CD4-positive, alpha-beta T cell treated with Interleukin-17A for 4 hours (primary cell): ENCODE measurements at places on chromosomes 11 and 22.

DNA sequence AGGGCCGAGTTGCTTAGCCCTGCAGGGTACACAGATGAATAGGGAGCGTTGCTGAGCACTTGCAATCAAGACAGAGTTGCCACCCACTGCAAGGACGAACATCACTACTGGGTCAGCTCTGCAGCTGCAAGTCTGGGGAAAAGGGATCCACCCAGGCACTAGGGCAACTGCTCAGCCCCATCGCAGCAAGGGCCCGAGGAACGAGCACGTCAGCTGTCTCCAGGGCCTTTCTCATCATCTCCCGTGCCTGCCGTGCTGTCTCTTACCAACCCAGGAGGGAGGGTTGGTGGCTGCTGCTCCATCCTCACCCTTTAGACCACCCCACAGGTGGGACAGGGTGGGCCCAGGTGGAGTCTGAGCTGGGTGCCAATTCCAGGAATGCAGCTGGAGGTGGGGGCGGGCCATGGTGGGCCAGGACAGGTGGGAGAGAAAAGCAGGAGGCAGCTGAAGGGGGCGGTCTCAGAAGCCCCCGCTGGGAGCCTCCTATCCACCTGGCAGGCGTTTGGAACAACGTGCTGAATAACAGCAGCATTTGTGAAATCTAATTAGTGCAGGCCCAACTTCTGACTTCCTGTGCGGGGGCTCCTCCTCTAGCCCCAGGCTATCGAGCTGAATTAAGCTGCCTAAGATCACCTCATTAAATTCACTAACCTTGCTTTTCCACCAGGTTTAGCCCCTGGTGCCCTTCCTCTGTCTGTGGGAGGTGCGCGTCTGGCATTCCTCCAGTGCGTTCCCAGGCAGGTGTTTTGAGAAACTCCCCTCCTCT is 252.5 kb downstream of the ST3GAL4 start:
- DNase-seq = no peak

GRCh38 chr11:75667831-75668450 is 897 bp downstream of the MAP6 start:
- DNase-seq = no peak

DNA sequence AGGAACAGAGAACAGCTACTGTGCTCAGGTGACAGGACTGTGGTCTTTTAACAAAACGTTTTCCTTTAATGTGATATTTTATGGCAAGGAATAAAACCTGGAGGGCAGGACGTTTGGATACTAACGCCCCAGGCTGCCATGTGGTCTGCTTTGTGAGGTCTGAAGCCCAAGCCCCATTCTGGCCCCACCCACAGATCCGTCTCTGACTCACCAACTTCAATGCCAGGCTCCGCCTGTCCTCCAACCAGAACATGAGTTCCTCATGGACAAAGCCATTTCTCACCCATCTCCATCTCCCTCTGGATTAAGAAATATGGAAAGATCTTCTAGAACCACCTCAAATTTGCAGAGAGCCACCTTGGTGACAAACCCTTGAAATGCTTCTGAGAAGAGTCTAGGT is 148.8 kb downstream of the CRYBB2 start:
- no peak for DNase-seq

DNA sequence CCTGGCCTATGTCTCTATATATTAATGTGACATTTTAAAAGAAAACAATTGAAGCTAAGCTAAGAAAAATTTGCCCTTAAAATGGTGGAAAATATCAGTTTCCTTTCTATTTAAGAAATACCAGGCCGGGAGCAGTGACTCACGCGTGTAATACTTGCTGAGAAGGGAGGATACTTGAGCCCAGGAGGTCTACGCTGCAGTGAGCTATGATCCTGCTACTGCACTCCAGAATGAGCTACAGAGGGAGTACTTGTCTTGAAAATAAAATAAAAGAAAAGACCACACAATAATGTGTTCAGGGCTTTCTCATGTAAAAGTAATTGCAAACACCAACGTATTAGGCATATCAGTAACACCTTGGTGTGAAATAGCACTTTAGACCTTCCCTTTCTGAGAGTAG is 1.4 kb upstream of the PRSS23 start:
- no peak for DNase-seq

DNA sequence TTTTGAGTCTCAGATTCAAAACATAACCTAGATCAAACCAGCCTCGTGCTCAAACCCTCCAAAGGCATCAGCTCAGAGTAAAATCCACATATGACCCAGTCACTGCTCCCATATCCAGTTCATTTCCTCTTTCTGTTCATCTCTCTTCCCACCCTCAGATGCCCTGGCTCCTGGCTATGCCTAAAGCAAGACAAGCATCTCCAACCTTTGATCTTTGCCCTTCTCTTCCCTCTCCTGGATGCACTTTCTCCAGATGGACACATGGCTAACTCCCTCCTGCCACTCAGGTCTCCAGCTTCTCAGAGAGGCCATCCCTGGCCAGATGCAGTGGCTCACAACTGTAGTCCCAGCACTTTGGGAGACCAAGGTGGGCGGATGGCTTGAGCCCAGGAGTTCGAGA is 14.3 kb upstream of the CREB3L1 start:
- no peak for DNase-seq

- DNase-seq = no peak
These were observed 37.1 kb upstream of the NNMT start for GRCh38 chr11:114259124-114259526.

GRCh38 chr11:132134322-132134721 is 763.9 kb downstream of the NTM start:
- DNase-seq = no peak

DNA sequence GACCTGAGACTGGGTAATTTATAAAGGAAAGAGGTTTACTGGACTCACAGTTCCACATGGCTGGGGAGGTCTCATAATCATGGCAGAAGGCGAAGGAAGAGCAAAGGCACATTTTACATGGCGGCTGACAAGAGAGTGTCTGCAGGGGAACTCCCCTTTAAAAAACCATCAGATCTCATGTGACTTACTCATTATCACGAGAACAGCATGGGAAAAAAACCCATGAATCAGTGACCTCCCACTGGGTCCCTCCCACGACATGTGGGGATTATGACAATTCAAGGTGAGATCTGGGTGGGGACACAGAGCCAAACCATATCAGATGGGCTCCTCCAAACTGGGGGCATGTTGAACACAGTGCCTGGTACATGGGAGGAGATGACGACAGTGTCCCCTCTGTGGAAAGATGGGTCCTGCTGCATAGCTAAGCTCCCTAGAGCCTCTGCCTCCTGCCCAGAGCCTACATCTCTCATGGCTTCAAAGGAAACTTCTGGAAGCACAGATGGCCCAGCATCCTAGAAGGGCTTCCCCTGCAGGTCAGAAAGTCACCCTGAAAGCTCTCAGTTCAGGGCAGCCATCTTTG is 46.1 kb downstream of the MYEOV start:
- DNase-seq = no peak

DNA sequence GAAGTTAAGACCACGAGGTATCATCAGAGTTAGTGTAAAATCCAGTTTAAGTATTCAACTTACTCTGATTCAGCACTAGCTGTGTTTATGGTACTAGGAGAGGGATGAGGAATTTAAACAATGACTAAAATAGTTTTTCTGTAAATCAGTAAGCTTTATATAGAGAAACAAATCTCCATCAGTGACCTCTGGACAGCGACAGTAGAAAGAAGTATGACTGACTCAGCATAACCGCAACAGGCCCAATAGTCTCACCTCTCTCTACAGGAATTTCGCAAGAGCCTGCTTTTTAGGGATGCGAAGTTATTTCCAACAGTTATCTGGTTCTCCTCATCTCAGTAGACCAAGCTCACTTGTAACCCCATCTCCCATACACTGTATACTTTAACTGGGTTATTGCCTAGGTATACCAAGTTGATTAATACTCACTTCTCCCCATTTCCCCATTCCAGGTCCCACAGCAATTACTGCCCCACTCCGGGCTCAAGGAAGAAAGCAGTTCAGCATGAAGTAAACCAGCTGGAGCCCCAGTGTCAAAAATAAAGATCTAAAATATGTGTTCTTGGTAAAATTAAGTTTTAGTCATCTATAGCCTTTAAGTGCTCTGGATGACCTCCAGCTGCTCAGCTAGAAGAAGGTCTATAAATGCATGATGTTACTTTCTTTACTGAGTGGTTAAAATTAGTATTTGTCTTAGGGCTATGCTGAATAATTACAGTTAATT is 770.6 kb upstream of the CCDC90B start:
- no peak for DNase-seq

- DNase-seq = no peak
These were observed 36.6 kb downstream of the TCF20 start for GRCh38 chr22:42233879-42234278.

- peak; percentile 26 for DNase-seq
These were observed 498 bp downstream of the C2CD2L start for GRCh38 chr11:119107538-119108145.

DNA sequence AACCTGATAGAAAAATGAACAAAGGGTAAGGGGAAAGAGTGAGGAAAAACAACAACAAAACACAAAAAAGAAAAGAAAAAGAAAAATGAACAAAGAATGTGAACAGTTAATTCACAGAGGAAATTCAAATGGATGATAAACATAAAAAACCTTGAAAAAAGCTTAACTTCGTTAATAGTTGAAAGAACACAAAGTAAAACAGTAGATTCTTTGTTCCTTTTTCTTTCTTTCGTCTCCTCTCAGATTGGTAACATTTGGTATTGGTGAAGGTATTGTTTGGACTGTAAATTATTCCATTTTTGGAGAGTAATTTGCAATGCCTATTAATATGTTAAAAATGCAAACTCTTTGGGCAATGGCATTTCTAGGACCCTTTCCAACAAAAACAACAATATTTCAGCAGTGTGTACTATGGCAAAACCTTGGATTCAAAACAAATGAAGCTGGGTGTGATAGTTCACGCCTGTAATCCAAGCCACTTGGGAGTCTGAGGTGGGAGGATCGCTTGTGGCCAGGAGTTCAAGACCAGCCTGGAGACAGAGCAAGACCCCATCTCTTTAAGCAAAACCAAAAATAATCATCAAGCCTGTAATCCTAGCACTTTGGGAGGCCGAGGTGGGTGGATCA is 3.3 kb upstream of the BACE1 start:
- no peak for DNase-seq

GRCh38 chr11:114928260-114928870 is 250.0 kb downstream of the NXPE2 start:
- DNase-seq = no peak

GRCh38 chr11:7609521-7609920 is 63.8 kb downstream of the CYB5R2 start:
- DNase-seq = no peak

GRCh38 chr11:63847363-63847762 is 8.5 kb downstream of the MARK2 start:
- no peak for DNase-seq

DNA sequence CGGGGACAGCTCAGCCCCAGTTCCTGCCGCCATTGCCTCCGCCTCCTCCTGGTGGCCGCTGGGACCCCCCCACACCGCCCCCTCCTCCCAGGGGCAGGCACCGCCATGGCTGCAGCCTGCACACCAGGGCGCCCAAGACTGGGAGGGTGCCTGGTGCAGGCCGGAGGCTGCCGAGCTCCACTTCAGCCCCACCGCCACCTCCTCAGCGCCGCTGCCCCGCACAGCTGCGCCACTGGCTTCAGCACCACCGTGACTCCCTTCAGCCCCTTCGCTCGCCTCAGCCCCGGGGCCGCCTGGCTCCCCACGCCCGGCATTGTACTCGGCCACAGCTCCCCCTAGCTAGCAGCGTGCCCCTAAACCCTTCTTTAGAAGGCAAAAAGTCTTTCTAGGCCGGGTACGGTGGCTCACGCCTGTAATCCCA is 131.1 kb downstream of the CRYBB2 start:
- DNase-seq = no peak

DNA sequence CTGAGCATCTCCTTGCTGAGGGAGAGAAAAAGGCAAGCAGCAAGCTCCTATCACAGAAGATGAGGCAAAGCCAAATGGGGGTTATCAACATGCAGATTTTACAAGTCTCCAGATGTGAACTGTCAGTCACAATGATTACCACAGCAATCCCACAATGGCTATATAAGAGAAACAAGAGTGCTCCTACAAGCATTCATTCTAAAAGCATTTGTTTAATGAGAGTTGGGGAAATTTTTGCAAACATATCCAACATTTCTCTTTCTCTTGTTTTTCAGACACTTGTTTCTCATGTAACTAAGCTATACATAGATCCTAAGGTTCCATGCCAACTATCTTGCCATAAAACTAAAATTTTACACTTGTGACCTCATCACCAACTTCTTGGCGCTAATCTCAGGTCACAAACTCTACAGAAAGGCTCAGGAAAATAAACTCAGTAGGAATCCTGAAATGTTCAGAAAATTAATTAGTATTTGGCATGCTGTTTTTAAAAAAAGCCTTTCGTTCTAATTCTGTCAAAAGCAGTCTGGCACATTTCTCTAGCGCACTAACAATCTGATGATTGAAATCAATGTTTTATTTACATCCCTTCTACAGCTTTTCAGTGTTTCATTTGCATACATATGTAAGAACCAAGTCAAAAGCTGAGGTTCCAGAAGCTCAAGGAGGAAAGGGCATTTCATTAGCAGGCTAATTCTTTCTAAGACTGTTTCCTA is 199.5 kb downstream of the TTC28 start:
- no peak for DNase-seq

DNA sequence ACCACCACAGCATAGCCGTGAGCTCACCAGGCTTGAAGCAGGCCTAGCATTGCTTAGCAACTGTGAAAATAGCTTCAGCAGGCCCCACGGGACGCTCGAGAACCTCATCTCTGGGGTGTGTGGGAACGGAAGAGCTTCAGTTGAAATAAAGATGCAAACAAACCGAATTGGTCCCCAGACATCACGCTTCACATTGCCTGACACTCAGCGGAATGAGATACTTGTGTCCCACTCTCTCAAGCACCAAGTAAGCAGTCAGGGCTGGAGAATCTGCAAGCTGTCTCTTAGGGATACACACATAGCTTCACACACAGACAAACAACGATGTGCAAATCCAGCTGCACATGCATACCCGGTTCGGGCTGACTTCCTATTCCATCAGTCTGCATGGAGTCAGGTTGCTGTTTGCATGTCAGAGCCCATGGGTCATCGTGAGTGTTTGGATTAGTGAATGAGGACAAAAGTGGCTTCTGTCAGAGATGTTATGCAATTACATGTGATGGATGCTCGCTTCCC is 205.7 kb downstream of the SNX19 start:
- DNase-seq = no peak

GRCh38 chr11:12239396-12239795 is 129.0 kb downstream of the MICAL2 start:
- no peak for DNase-seq

- peak; percentile 68 for DNase-seq
These were observed 736 bp downstream of the RDX start for GRCh38 chr11:110295531-110296225.

DNA sequence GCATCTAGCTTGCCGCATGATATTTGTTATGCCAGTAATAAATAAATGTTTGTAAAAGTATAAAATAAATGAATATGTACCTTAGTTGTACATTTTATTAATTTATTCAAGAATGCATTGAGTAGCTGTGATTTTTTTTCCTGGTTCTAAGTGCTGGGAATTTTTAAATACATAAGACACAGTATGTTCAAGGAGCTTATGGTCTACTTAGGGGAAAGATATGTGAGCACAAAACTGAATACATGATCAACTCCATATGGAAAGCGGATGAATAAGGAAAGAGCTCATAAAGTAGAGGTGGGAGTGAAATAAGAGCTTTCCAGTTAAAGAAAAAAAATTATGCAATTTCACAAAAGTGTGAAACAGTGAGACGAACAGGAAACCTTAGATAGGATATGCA is 944.2 kb upstream of the CCDC90B start:
- DNase-seq = no peak

GRCh38 chr22:24693379-24693778 is 81.1 kb downstream of the PIWIL3 start:
- DNase-seq = no peak

- DNase-seq = no peak
These were observed 198.1 kb upstream of the SEZ6L start for GRCh38 chr22:25970999-25971811.
